ENCODE measurements at places on chromosomes 12 and 14.

GRCh38 chr14:53278602-53279506 lies 125.7 kb upstream of the DDHD1 start:
- no peak for DNase-seq
- no peaks in the 10 kb centered on the region for H3K4me1 ChIP-seq

DNA sequence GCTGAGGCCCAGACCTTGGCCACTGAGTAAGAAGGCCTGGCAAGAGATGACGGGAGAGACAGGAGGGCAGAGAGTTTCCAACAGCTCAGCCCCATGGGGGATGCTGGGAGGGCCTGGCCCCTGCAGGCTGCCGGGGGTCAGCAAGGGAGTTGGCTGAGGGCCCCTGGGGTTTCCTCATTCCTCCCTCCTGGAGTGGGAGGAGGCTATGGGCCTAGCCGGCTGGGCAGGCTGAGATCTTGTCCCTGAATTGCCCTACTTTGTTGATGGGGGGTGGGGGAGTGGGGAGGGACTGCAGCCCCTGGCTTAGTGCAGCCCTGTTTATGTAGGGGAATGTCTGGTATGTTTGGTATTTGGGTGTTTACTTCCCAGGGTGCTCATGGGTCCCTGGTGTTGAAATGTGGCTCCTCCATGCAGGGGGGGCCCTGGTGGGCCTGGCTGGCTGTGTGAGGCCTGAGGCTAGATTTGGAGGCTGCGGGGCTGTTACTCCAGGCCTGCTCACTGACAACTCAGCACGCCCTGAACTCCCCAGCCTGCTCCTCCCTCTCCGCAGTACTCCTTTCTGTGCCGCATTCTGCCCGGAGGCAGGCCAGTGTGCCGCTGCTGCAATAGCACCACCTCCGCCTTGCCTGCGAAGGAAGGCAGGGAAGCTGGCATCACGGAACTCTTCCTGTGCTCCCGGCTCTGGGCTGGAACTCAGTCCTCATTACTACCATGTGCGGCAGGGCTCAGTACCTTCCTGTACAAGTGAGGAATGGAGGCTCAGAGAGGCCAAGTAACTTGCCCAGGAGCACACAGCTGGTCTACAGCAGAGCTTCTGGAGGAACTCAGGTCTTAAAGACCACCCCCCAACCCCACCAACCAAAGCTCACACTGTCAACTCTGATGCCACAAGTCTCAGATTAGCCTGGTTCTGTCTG lies 25.3 kb downstream of the JDP2 start:
- no peak for DNase-seq
- H3K27ac ChIP-seq: peak overlapping the region; percentile 50
- H3K4me1 ChIP-seq: peaks cover 12% of the 10 kb centered on the region
- H3K27me3 ChIP-seq: no peaks in the 10 kb centered on the region
- H3K4me3 ChIP-seq: no peak overlapping the region

DNA sequence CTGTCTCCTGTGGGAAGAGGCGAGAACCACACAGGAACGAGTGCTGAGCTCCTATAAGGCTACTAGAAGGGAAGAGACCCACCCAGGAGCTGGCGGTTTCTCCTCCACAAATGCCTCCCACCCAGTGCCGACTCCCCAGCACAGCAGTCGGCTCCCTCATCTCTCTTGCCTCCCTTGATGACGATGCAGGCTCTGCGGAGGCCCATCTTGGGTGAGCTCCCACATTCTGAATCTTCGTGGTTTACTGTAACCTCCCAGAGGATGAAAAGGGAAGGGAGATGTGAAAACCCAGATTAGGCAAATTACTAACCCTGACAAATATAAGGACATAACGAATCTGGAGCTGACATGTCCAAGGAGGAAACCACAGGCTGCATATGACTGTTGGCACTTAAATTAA lies 23.8 kb downstream of the GRIN2B start:
- DNase-seq: no peak
- H3K4me3 ChIP-seq: no peak overlapping the region
- no peaks in the 10 kb centered on the region for H3K36me3 ChIP-seq
- peaks cover 4% of the 10 kb centered on the region for H3K4me1 ChIP-seq
- H3K27ac ChIP-seq: no peak overlapping the region

DNA sequence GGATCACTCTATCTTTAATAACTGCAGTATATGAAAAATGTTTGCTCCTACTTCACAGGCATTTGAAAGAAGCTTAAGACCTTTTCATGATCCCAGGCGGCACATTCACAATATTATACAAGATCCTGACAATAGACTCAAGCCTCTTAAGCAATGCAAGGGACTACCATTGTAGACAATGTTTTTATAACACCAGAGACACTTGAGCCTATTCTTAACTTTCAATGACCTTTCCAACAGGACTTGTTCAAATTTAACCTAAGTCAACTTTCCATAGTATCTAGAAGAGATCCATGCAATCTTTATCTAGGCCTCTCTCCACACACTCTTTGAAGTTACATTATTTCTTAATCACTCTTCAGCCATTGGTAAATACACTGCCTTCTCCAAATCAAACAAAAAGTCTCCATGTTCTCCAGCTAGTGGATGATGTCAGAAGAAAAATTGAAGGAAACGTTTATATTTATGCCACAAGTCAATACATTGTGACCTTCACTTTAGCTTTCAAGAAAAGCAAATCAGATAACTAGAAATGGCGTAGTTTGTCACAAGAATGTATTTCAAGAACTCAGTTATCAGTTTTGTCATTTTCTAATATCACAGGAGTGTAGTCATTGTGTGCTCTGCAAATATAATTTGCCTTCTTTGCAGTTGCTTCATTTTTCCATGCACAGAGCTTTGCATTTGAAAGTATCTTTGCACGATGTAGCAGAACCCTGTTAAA lies 41.2 kb downstream of the PHLDA1 start:
- no peak for DNase-seq
- H3K36me3 ChIP-seq: no peaks in the 10 kb centered on the region
- H3K4me1 ChIP-seq: no peaks in the 10 kb centered on the region
- H3K27me3 ChIP-seq: peaks cover 11% of the 10 kb centered on the region
- H3K27ac ChIP-seq: no peak overlapping the region

GRCh38 chr14:60093080-60093479 lies 1.4 kb downstream of the PCNX4 start:
- H3K27me3 ChIP-seq: no peaks in the 10 kb centered on the region
- H3K4me3 ChIP-seq: peak overlapping the region; percentile 89
- peaks cover 30% of the 10 kb centered on the region for H3K4me1 ChIP-seq
- DNase-seq: no peak
- peaks cover 5% of the 10 kb centered on the region for H3K36me3 ChIP-seq

DNA sequence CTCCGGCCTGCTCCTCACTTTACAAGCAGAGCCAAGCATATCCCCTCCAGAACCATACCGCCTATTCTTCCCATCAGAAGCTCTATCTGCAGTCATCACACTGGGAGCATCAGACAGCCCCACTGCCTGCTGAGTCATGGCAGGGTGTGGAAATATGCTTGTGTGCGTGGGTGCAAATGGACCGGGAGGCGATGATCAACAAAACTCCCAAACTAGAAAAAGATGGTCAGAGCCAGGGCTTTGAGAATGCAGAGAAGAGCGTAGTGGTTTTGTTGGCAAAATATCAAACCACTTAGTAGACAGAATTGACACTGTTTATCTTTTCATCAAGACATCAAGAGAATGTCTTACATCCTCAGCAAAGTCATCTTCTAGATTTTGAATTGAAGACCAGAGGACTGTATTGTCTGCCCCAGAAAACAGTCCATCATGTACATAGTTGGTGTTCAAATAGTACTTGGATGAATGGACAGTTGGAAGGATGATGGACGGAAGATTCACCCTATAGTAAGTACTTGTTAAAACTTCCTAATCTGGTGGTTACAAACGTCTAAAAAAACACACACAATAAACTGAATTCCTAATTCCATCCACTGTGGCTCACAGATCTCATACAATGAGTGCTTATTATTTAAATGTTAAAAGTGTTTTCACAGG lies 54.9 kb downstream of the VWF start:
- no peak overlapping the region for H3K27ac ChIP-seq
- H3K27me3 ChIP-seq: peaks cover 16% of the 10 kb centered on the region
- H3K4me3 ChIP-seq: no peak overlapping the region
- DNase-seq: no peak
- peaks cover 1% of the 10 kb centered on the region for H3K4me1 ChIP-seq

DNA sequence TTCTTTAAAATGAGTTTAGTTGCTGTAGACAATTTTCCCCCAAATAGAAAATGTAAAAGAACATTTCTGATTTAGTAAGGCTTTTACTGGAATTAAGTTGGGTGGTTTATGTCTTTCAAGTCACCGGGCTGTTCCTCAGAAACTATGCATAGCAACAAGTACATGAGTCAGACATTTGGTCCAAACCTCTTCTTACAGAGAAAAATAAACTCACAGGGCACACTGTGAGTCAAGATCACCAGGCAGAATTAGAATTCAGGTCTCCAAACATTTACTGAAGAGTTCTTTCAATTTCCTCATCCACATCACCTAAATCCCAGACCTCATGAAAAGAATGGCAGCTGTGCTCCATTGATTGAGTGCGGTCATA lies 476.1 kb upstream of the SOX5 start:
- H3K27me3 ChIP-seq: peaks cover 4% of the 10 kb centered on the region
- H3K4me3 ChIP-seq: no peak overlapping the region
- no peaks in the 10 kb centered on the region for H3K36me3 ChIP-seq
- no peak overlapping the region for H3K27ac ChIP-seq
- peaks cover 5% of the 10 kb centered on the region for H3K4me1 ChIP-seq

DNA sequence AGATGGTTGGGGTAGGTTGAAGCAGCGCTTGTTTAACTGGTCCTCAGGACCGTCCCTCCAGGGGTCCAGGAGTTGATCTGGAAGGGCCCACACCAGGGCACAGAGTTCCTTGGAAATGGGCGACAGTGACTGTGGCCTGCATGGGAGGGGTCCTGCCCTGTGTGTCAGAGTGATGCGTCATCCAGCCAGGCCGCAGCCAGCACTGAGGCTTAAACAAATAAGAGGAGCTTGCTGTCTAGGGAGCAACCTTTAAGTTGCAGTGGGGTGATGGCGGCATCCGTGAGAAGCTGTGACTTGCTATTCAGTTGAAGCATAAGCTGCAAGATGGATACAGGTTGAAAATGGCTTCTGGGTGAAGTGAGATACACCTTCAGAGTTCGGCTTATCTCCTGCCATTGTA lies 20.2 kb downstream of the DCAF4 start:
- H3K27ac ChIP-seq: no peak overlapping the region
- H3K4me3 ChIP-seq: no peak overlapping the region
- DNase-seq: no peak
- H3K27me3 ChIP-seq: no peaks in the 10 kb centered on the region
- H3K4me1 ChIP-seq: no peaks in the 10 kb centered on the region

DNA sequence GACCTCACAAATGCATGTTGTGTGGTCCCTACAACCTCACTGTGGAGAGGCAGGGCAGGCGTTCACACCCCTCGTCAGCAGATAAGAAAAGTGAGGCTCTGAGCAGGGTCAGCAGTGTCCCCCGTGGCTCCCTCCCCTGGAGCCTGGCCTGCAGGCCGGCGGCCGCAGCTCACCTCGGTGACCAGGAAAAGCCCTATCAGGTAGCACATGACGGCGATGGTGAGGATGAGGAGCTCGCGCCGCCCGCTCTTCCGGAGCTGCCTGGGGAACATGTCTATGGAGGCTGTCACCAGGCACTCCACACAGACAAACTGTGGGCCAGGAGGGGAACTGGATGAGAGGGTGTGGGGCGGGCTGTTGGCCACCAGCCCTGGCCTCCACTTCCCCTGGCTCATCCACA lies 18.0 kb downstream of the SLC6A12 start:
- H3K36me3 ChIP-seq: no peaks in the 10 kb centered on the region
- no peak overlapping the region for H3K4me3 ChIP-seq
- no peak for DNase-seq
- H3K4me1 ChIP-seq: no peaks in the 10 kb centered on the region
- no peak overlapping the region for H3K27ac ChIP-seq

DNA sequence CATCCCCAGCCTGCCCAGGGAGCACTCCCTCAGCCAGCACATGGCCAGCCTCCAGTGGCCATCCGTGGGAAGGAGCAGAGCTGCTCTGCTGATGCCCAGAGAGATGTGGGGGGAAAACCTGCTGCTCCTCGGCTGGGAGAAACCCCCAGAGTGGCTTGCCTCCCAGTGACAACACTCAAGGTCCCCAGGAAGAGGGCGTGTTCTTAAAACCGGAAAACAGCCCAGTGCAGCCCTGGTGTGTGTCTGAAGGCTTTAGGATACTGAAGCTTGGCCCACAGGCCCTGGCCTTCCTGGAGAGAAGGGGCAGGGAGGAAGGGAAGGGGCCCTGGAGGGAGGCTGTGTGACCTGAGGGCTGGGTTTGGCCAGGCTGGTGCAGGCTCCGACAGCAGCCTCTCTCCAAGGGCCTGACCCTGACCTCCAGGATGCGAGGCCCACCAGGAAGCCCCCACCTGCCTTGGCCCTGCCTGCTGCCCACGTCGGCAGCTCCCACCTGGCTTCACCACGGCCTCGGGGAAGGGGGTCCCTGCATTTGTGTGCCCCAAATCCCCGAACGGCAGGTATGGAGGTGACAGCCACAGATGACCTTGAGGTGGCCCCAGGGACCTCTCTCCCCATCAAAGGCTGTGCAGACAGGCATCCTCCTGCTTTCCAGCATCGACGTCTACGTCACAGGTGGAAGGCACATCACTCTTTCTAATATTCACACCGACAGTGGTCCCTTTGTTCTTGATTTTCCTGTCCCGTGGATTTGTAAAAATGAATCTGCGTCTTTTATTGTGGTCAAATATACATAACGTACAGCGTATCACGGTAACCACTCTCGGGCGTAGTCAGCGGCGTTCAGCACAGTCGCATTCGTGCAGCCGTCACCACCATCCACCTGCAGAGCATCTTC lies 190.0 kb upstream of the C14orf180 start:
- H3K4me1 ChIP-seq: peaks cover 37% of the 10 kb centered on the region
- H3K27ac ChIP-seq: no peak overlapping the region
- H3K27me3 ChIP-seq: peaks cover 3% of the 10 kb centered on the region
- no peak for DNase-seq
- H3K36me3 ChIP-seq: no peaks in the 10 kb centered on the region

DNA sequence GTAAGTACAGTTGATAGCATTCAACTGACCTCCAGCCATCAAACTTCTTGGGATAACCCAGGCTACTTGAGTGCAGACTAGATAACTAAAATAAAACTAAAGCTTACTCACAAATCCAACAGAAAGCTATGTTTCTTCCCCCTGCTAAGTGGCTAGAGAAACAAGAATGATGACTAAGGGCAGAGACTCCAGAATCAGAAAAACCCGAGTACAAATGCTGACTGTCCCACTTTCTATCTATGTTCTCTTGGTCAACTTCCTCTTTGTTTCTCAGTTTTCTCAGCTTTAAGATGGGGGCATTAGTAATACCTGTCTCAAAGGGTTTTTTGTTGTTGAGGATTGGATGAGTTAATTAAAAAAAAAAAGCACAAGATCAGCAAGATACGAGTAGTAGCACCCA lies 6.1 kb upstream of the NUAK1 start:
- no peaks in the 10 kb centered on the region for H3K36me3 ChIP-seq
- H3K27ac ChIP-seq: no peak overlapping the region
- DNase-seq: no peak
- H3K4me3 ChIP-seq: no peak overlapping the region

DNA sequence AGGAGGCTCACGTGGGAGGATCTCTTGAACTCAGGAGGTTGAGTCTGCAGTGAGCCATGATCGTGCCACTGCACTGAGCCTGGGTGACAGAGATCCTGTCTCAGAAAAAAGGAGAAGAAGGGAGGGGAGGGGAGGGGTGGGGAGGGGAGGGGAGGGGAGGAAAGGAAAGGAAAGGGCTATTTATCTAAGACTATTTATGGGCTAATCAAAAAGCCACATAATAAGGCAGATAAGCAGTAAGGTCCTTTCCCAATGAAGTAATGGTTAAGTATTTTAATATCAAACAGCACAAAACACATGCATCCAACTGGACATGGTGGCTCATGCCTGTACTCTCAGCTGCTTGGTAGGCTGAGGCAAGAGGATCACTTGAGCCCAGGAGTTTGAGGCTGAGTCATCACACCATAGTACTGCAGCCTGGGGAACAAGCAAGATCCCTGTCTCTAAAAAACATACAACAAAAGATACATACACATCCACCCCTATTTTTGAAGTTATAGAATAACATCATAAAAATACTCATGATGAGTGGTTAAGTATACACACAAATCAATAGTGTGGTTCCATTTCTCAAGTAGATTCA lies 9.7 kb downstream of the PAWR start:
- no peak overlapping the region for H3K27ac ChIP-seq
- no peaks in the 10 kb centered on the region for H3K36me3 ChIP-seq
- no peaks in the 10 kb centered on the region for H3K27me3 ChIP-seq
